KG1 (cell line): ENCODE measurements at places on chromosomes 7 and 10.

DNA sequence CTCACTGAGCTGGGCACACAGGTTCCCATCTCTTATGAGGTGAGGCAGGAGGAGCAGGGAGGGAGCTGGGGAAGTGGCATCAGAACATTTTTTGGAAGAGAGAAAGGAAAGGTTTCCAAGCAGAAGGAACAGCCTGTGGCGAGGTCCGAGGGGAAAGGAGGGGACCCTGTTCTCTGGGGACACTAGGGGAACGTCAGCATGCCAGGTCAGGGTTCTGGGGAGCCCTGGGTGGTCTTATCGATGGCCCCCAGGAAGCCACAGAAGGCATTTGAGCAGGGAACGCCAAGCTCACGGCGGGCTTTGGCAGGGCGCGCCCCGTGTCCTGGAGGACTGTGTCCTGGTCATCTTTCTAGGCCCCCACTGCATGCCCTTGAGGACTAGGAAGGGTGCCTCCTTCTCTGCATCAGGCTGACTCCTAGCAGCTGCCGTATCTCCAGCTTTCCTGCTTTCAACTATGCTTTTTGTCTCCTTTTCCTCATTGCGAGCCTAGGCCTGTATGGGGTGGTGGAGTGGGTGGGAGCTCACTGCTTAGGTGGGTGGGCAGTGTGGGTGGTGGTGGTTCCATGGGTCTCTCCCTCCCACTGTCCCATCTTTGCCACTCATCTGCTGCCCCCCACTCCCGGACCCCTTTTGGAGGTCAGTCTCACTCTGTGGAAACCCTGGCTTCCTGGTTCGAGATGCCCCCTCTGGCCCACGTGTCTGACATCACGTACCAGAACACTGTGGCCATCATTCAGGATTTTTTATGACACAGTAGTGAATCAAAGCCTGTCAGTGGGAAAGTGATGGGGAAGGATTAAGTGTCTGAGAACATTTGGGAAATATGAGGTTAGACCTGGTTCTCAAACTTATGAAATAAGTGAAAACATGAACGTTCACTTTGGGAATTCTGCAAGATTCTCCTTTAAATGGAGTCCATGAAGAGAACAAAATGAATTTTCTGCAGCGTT is 89.1 kb downstream of the CUX1 start:
- DNase-seq: no peak

GRCh38 chr7:133372337-133372736 is 119.5 kb downstream of the EXOC4 start:
- DNase-seq: no peak

GRCh38 chr7:22351878-22352277 is 5.1 kb downstream of the RAPGEF5 start:
- no peak for DNase-seq

GRCh38 chr7:32018845-32019578 is 51.2 kb downstream of the PDE1C start:
- no peak for DNase-seq

- DNase-seq: no peak
These were observed 51.1 kb upstream of the LYZL1 start for GRCh38 chr10:29237786-29238185.

DNA sequence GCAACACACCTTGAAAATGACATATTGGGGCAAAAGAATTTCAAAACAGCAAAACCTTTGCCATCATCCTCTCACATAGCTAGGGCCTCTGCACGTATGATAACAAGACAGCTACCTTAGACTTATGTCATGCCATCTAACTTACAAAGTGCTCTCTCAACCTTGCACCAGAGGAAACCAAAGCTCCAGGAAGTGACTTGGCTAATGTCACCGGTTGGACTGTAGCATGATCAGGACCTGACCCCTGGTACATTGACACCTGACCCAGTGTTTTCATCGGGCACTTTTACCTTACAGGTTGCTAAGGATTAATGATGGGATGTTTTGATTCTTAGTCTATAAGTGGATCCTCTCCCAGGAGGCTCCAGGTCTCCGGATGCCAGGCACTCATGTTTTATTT is 529.8 kb upstream of the GALNT17 start:
- DNase-seq: no peak

DNA sequence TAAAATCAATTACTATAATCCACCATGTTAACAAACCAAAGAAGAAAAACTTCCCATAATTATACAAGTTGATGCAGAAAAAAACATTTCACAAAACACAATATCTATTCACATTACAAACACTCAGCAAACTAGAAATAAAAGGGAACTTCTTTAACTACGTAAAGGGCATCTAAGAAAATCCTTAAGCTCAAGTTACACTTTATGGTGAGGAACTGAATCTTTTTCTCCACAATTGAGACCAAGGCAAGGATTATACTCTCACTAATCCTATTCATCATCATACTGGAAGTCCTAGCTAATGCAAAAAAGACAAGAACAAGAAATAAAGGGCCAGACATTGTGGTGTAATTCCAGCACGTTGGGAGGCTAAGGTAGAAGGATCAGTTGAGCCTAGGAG is 159.9 kb downstream of the ZNF365 start:
- DNase-seq: no peak

DNA sequence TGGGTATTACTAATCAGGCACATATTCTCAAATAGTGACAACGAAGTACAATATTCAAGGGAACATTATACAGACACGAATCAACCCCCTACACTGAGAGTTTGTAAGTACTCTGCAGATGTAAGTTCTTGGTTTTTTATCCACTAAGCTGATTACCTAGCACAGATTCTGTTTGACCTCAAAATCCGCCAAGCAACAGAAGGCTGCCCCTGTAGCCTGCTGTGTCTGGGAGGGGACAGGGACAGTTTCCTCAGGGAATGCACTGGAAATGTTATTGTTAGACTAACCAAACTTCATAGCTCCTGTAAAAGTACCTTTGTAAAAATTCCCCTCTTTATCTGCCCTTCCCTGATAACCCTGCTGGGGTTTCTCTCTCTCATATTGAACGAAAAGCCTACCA is 45.2 kb upstream of the ZRANB1 start:
- no peak for DNase-seq

DNA sequence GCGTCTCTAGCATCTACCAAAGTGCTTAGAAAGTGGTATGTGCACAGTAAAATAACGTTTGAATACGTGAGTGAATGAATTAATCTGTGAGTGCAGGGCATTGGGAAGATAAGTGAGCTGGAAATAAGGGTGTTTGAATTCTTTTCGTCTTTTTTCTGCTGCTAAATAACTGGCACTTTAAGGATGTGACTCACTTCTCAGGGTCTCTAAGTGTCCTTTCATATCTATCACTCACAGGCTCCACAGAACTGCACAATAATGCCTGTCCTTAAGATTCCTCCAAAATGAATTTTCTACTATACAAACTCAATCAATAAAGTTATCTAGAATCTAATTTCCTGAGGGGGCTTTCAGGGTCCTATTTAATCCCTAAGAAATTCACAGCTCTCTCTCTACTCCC is 3.2 kb upstream of the DGKB start:
- DNase-seq: no peak

GRCh38 chr10:114412907-114413797 is 8.8 kb upstream of the AFAP1L2 start:
- no peak for DNase-seq

DNA sequence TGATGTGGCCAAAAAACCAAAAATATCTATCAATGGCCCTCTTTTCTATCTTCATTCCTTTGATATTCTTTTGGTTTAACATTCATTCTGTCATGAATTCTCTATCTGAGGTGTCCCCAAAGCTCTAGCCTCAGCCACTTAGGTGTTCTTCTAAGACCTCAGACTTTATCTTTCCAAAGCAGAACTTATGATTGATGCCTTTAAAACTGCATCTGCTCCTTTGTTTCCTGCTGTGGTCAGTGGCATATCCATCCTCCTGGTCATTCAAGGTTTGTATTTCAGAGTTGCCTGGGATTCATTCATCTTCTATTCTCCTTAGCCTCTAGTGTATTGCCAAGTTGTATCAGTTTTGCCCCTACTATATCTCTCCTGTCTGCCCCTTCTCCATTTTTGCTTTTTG is 30.6 kb downstream of the FHIP2A start:
- DNase-seq: no peak

GRCh38 chr7:81705206-81705605 is 64.6 kb downstream of the HGF start:
- DNase-seq: no peak

GRCh38 chr10:6012121-6012905 is 35.0 kb upstream of the IL15RA start:
- no peak for DNase-seq

GRCh38 chr10:116141855-116142254 is 131.2 kb downstream of the GFRA1 start:
- no peak for DNase-seq

GRCh38 chr10:639751-640672 is 49.5 kb downstream of the DIP2C start:
- DNase-seq: no peak

- no peak for DNase-seq
These were observed 183.2 kb upstream of the LYZL1 start for GRCh38 chr10:29105516-29106215.

- DNase-seq: no peak
These were observed 157.0 kb downstream of the DNAJB6 start for GRCh38 chr7:157493776-157494175.

DNA sequence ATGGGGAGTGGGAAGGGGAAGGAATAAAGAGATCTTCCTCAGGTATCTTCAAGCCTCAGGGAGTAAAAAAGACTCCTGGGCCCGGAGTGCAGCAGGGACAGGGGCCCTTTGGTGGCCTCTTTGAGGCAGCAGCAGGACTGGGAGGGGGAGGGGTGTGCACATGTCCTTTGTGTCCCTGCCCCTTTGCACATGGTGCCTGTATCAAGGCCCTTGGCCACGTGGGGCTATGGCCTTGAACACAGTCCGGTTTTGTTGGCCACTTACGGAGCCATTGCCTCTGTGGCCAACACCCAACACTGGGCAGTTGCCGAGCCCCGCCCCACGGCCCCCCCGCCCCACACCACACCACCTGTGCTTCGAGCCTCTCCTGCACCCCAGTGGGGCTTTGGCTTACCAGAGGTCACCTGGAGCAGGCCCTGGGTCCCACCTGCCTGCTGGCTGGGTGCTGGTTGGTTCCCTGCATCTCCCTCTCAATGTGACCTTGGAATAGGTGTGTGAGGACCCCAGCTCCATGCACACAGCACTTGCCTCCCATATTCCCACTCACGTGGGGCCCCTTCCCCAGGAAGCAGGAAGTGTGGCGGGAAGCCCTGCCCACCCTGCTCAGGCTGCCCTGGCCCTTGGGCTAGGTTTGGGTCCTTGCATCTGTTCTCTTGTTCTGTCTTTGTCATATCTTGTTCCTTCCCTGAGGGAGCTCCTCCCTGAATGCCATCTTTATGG is 5.4 kb downstream of the SAP25 start:
- no peak for DNase-seq

GRCh38 chr7:3070908-3071307 is 27.2 kb upstream of the CARD11 start:
- DNase-seq: no peak

DNA sequence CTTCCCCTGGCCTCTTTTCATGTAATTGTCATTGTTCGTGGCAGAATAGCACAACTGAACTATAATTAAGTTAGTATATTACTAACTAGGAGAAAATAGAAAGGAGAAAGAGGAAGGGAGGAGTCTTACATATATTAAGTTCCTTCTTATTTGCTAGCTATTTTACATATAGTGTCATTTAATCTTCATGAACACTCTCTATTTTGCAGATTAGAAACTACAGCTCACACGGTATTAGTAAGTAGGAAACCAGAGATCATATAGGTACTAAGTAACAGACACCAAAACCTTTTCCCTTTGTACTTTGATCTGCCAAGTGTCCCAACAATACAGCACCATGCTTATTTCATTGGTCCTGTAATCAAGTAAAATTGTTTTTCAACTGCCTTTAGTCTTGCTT is 202.4 kb upstream of the HPS1 start:
- no peak for DNase-seq

DNA sequence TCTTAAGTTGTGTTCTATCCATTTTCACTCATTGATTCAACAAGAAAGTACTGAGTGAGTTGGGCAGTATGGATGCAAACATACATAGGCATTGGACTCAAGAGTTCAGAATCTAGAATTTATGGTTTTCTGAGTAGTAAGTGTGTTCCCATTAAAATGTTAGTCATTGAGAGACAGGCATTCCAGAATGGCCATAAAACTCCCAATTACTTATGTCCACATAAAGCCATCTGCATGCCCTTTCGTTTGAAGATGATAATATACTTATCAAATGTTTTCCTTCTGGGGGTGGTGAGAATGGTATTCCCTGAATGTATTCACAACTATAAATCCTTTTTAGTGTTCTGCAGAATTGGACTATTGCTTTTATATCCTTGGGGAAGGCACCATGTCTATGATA is 131.6 kb downstream of the CD36 start:
- DNase-seq: no peak

DNA sequence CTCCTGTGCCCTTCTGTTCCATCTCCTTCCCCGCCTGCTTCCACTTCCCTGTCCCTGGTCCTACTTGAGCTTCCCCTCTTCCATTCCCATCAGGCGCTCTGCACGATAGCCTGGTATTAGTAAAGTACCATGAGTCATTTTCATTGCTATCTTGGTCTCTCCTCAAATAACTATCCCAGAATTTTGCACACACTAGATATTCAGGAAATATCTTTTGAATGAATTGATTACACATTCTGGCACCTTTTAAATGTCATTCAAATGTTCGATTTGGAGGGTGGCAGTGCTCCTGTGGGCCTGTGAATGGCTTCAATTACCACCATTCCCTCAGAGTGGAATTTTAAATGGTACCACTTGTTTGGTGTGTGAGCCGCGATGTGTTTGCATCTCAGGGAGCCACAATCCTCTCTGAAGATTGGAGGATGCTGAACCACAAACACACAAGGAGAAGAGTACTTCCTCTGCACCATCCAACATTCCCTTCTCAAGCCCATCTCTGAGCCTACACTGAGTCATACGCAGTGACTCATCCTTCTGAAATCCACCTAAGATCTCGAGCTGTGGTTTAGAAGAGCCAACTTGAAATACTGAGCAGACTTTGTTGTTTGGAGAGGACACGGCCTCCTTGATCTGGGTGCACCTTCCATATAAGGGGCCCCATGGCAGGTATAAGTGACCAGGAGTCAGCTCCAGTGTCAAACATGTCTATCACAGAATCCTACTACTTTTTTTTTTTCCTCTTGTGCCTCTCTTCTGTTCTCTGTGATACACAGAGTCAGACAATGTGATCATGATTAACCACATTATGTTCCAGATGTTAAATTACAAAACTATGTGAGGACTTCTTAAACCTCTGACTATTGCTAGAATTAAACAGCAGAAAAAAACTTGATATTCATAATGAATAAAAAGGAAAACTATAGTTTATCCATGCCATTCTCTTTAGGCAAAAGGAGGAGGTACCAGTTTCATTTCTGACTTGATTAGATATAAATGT is 81.9 kb downstream of the BMPER start:
- no peak for DNase-seq

DNA sequence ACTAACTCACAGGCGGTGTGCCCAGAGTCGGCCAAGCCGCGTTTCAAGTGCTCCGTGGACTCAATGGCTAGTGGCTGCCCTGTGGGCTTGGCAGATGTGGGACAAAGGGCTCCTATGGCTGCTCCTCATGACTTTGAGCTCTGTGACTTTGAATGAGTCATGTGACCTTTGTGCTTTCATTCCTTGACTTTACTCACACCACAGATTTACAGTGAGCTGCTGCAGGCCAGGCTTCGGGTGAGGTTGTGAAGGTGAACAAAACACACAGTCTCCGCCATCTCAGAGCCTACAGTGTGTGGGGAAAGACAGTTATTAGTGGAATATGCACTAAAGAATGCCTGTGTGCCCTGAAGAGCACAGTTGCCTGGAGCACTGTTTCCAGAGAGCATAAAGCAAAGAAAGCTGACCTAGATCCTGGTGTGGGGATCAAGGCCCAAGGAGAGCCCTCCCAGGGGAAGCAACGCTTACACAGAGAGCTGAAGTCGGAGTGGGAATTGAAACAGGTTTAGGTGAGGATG is 29.7 kb upstream of the PLEKHA1 start:
- no peak for DNase-seq

- no peak for DNase-seq
These were observed 607.7 kb upstream of the FOXK1 start for GRCh38 chr7:4074407-4074806.
